ENCODE measurements at places on chromosomes 1 and 21. TPM values are rescaled to one million over a fixed set of nuclear protein-coding genes. Genes with fewer than 3 reads are reported as not detected.

Gene ANGPTL3
- total RNA-seq = not detected

Gene SOAT1
- 20.1 TPM for total RNA-seq

Gene GPA33
- total RNA-seq = not detected

Gene ZNF695
- 3.3 TPM for total RNA-seq

Gene GCSAML
- under 0.01 TPM for total RNA-seq

Gene HAO2
- total RNA-seq = not detected

Gene RNU1-1
- total RNA-seq = 509 TPM

All from bladder microvascular endothelial cell (primary cell).